Panc1 (cell line): ENCODE measurements at places on chromosomes 3 and 15.
A peak's percentile ranks its signal among the peaks of the same experiment; 100 is the strongest.

DNA sequence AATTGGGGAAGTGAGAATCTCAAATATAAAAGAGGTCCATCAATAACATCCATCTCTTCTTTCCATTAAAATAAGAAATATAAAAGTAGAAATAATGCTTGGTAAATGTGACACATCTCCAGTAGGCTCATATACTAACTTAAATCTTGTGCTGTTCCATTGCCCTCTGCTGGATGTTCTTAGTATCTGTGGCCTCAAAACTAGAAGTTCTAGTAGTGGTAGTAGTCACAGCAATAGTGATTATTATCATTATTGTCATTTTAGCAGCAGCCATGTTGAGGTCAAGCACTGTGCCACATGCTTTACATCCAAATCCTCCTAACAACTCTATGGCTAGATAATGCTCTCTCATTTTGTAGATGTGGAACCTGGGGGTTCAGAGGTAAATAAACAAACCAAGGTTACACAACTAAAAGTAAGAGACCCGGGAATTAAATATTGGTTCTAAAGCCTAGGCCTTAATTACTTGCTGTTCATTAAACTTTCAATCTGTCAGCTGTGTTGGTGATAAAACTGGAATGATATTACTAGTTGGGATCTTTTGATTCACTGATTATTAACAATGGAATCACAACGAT lies 20.2 kb upstream of the BTLA start:
- no peaks in the 10 kb centered on the region for H3K27me3 ChIP-seq
- DNase-seq: peak; percentile 36
- no peaks in the 10 kb centered on the region for H3K36me3 ChIP-seq
- no peak overlapping the region for H3K27ac ChIP-seq
- H3K4me1 ChIP-seq: no peaks in the 10 kb centered on the region

- H3K4me3 ChIP-seq: no peak overlapping the region
- no peaks in the 10 kb centered on the region for H3K4me1 ChIP-seq
- no peaks in the 10 kb centered on the region for H3K27me3 ChIP-seq
- DNase-seq: peak; percentile 30
- H3K36me3 ChIP-seq: no peaks in the 10 kb centered on the region
- H3K27ac ChIP-seq: no peak overlapping the region
Observed at GRCh38 chr3:18295171-18295920, 129.8 kb downstream of the SATB1 start.

GRCh38 chr3:26915208-26915607 lies 292.6 kb downstream of the LRRC3B start:
- DNase-seq: no peak
- no peak overlapping the region for H3K4me3 ChIP-seq
- no peaks in the 10 kb centered on the region for H3K4me1 ChIP-seq
- no peaks in the 10 kb centered on the region for H3K36me3 ChIP-seq
- no peaks in the 10 kb centered on the region for H3K27me3 ChIP-seq

DNA sequence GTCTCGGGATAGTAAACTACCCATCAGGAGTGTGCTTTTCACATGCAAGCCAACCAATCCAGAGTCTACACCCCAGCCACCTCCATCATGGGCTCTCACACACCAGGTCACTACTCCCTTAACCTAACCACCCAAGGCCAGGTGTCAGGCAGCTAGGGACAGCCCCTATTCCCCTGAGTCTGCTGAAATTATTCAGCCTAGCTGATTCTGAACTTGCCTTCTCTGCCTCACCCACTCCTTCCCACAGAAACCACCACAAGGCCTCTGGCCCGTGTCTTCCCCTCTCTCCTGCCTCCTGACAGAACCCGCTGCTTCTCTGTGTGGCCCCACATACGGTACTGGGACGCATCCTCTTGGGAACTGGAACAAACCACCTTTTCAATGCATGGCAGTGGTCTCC lies 82.1 kb downstream of the PCSK6 start:
- DNase-seq: no peak
- H3K4me1 ChIP-seq: no peaks in the 10 kb centered on the region
- no peaks in the 10 kb centered on the region for H3K36me3 ChIP-seq
- H3K27me3 ChIP-seq: no peaks in the 10 kb centered on the region
- H3K4me3 ChIP-seq: no peak overlapping the region
- no peak overlapping the region for H3K27ac ChIP-seq

- DNase-seq: no peak
- H3K4me3 ChIP-seq: no peak overlapping the region
- no peaks in the 10 kb centered on the region for H3K4me1 ChIP-seq
- H3K36me3 ChIP-seq: no peaks in the 10 kb centered on the region; the same call in 1 of the 2 replicates
- H3K27ac ChIP-seq: no peak overlapping the region
Observed at GRCh38 chr3:144989807-144990206, 1018.2 kb downstream of the DIPK2A start.

GRCh38 chr3:13148126-13148525 lies 74.9 kb upstream of the IQSEC1 start:
- no peak overlapping the region for H3K4me3 ChIP-seq
- H3K36me3 ChIP-seq: no peaks in the 10 kb centered on the region
- H3K27me3 ChIP-seq: no peaks in the 10 kb centered on the region
- no peaks in the 10 kb centered on the region for H3K4me1 ChIP-seq
- no peak for DNase-seq

- no peaks in the 10 kb centered on the region for H3K27me3 ChIP-seq
- H3K36me3 ChIP-seq: no peaks in the 10 kb centered on the region
- peak overlapping the region; percentile 96 for H3K27ac ChIP-seq
- peaks cover 56% of the 10 kb centered on the region for H3K4me1 ChIP-seq
- peak overlapping the region; percentile 62 for H3K4me3 ChIP-seq
Observed at GRCh38 chr15:90000186-90001001, 730 bp upstream of the ZNF710 start.

GRCh38 chr3:67916353-67916752 lies 261.9 kb upstream of the SUCLG2 start:
- H3K4me3 ChIP-seq: no peak overlapping the region
- H3K27ac ChIP-seq: no peak overlapping the region
- H3K4me1 ChIP-seq: no peaks in the 10 kb centered on the region
- DNase-seq: no peak

DNA sequence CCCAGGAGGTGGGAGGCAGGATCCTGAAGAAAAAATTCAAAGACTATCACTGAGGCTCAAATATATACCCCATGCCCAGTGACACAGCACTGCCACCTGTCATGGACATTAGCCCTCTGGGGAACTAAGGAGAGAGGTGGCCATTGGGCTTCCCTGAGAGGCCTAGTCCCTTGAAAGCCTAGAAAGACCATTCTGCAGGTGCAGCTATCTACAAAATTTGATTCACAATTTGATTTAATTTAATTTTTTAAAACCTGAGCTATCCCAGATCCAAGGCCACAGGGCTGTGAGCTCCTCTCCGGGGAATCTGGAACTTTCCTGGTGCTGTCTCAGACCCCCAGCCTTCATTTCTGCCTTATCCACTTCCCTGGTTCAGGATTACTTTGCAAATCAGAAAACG lies 16.9 kb upstream of the KLHL24 start:
- no peak overlapping the region for H3K27ac ChIP-seq
- no peaks in the 10 kb centered on the region for H3K36me3 ChIP-seq
- H3K4me3 ChIP-seq: no peak overlapping the region
- no peak for DNase-seq
- H3K4me1 ChIP-seq: no peaks in the 10 kb centered on the region
- peaks cover 2% of the 10 kb centered on the region; the same call in 1 of the 2 replicates for H3K27me3 ChIP-seq

DNA sequence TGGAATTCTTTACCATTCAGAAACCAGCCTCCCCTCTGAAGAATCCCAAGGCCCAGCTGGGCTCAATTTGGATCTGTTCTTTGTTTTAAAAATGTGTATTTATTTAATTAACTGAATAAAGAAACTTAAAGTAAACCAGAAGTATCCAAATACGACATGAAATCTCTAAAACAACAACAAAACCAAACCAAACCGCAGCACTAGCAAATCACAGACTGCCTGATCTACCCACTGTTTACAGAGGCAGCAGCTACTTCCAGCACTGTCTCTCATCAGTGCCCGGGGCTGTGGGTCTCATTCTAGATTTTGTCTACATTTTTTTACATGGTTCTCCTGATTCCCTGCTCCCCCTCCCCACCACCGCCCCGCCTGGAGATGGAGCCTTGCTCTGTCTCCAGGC lies 2.3 kb downstream of the FLNB start:
- H3K4me3 ChIP-seq: peak overlapping the region; percentile 99
- no peak for DNase-seq
- H3K27me3 ChIP-seq: no peaks in the 10 kb centered on the region
- H3K4me1 ChIP-seq: peaks cover 43% of the 10 kb centered on the region
- H3K36me3 ChIP-seq: no peaks in the 10 kb centered on the region; the same call in 1 of the 2 replicates

DNA sequence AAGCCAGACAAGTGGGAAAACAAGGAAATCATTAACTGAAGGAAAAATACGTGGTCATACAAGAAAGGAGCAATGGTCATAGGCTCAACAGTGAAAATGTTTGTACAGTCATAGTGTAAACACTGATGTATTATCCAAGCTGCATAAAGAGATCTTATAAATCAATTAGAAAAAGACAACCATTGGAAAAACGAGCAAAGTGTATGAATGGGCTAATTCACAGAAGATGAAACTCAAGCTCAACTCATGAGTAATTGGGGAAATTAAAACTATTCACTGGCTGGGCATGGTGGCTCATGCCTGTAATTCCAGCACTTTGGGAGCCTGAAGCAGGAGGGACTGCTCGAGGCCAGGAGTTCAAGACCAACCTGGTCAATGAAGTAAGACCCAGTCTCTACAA lies 6.4 kb upstream of the IGF2BP2 start:
- H3K27ac ChIP-seq: no peak overlapping the region
- no peak for DNase-seq
- H3K27me3 ChIP-seq: no peaks in the 10 kb centered on the region
- H3K4me1 ChIP-seq: peaks cover 4% of the 10 kb centered on the region; the same call in 1 of the 2 replicates
- H3K36me3 ChIP-seq: 0 out of 2 replicates have a peak, but pooled peaks cover 2% of the 10 kb centered on the region

DNA sequence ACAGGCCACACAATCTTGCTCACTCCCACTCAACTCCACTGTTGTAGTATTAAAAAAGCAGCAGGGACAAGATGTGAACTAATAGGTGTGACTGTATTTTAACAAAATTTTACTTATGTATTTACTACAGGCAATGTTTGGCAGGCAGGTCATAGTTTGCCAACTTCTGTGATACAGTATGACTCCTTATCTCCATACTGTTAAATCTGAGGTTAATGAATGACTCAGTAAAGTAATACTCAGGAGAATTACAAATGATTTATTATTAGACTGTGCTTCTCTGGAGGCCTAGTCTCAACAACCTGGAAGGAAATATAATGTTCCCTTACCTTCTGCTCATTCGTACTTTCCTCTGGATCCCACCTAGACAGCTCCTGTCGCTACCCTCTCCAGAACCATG lies 258.6 kb upstream of the KCNMB2 start:
- no peak for DNase-seq
- H3K27ac ChIP-seq: no peak overlapping the region
- H3K4me3 ChIP-seq: no peak overlapping the region
- H3K27me3 ChIP-seq: no peaks in the 10 kb centered on the region
- no peaks in the 10 kb centered on the region for H3K4me1 ChIP-seq

DNA sequence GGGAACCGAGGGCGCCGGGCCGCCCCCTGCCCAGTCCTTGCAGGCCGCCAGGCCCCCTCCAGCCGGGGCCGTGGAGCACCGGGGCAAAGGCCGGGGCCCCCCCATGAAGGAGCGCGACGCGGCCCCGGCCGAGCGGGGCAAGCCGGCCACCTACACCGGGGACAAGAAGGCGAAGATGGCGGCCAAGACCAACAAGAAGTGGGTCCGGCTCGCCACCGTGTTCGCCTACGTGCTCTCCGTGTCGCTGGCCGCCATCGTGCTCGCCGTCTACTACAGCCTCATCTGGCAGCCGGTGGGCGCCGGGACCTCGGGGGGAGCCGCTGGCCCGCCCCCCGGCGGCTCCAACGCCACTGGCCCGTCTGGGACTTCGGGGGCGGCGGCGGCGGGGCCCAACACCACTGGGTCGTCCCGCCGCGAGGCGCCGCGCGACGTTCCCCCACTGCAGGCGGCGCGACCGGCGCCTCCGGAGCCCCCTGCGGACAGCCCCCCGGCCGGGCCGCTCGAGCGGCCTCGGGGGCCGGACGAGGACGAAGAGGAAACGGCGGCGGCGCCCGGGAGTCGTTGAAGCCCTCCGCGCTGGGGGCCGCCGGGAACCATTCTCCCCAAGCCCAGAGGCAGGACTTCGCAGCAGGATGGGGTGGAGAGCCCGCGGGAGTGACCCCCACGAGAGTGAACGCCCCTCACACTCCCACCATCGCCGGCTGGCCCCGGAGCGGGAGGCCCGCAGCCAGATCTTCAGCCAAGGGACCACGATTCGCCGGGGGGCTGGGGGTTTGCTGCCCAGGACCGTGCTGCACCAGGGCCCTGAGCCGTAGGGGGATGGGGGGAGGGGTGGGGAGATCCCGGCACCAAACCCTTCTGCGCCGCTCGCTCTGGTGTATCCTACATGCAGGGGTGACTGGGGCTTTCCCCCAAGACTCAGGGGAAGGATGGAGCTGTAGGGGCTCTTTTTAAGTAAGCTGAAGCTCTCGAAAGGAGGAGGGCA lies 753 bp downstream of the INAFM2 start:
- H3K4me3 ChIP-seq: peak overlapping the region; percentile 51
- peaks cover 25% of the 10 kb centered on the region for H3K4me1 ChIP-seq
- no peaks in the 10 kb centered on the region for H3K36me3 ChIP-seq
- DNase-seq: no peak
- H3K27ac ChIP-seq: no peak overlapping the region

DNA sequence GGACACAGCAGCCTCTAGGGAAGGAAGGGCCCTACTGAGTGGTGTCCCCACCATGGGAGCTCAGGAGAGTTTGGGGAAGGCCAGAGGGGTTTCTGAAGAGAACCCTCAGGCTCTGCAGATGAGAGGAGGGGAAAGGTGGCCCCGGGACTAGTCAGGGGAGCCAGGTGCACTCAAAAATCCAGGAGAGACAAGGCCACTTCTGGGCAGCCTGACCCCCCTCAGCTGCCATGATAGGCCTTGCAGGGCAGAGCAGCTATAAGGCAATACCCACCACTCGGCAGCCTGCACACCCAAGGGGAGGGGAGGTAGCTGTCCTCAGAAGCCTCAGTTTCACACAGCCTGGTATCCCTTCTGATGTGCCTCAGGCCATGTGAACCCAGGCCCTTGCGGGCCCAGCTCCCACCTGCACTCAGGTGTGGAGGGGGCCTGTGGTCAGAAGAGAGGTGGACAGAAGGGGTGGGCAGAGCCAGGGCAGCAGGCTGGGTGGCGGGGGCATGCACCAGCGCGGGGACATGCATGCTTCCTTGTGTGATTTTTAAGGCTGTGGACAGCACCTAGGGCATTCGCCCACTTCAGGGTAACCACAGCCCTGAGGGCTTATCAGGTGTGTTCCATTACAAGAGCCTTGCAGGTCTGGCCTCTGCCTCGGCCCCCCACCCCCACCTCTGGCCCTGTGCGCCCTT lies 34.6 kb downstream of the SRPRB start:
- no peak overlapping the region for H3K27ac ChIP-seq
- H3K4me1 ChIP-seq: no peaks in the 10 kb centered on the region
- no peaks in the 10 kb centered on the region for H3K27me3 ChIP-seq

DNA sequence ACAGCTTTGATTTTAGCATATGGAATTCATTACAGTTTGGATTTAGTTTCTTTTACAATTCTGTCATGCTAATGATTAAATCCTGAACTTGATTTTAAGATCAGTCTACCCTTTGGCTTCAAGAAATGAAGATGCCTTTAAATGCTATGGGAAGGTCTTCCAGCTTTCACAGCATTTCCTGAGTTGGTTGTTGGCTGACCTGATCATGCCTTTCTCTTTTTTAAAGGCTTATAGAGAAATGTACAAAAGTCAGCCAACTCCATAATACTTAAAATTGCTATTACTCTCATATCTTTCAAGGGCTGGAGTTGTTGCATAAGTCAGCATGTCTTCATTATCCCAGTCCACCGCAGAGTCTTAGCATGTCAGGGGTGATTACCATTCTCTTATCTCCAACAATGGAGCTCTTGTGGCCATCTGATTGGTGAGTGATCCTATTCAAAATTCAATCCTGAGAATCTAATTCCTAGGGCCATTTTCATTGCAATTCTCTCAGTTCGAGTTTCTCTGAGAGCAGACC lies 123.8 kb downstream of the GMNC start:
- H3K27ac ChIP-seq: no peak overlapping the region
- H3K36me3 ChIP-seq: no peaks in the 10 kb centered on the region
- H3K4me1 ChIP-seq: no peaks in the 10 kb centered on the region
- no peak for DNase-seq
